ENCODE measurements at places on chromosomes 5 and 9. TPM values are rescaled to one million over a fixed set of nuclear protein-coding genes. Genes with fewer than 3 reads are reported as not detected.

- H3K4me1 ChIP-seq, result no peaks in the 10 kb centered on the region
- no peaks in the 10 kb centered on the region for H3K27me3 ChIP-seq
- no peak overlapping the region for H3K4me3 ChIP-seq
- no peak for DNase-seq
- no peak overlapping the region for H3K27ac ChIP-seq
- H3K36me3 ChIP-seq, result no peaks in the 10 kb centered on the region
Observed at GRCh38 chr9:129612123-129612522, 8.8 kb downstream of the C9orf50 start.

DNA sequence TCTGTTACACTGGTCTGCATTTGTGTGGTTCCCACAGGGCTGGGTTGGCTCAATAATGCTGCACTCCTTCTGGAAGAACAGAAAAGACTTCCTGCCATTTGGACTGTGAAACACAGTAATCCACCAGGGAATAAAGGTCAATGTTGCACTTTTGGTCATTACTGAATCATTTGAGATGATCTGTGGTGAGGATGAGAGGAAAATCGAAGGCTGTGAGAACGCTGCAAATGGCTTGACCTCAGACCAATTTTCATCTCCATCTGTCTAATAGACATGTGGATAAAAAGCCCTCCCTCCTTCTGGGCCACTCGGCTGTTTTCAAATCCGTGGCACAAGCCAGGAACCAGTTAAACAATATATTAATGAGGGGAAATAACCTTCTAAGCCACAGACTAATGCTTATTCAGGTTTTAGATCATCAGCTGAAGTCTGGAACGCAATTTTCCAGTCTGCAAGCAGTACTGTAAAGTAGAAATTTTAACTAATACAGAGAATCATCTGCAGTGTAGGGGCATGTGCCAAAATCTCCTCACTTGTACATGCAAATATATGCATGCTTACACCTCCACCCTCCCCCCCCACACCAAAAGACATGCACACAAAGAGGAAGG, 20.2 kb downstream of the TLE1 start:
- no peak overlapping the region for H3K4me3 ChIP-seq
- no peak for DNase-seq
- H3K4me1 ChIP-seq, result peaks cover 5% of the 10 kb centered on the region
- no peaks in the 10 kb centered on the region for H3K36me3 ChIP-seq

The PCDHA4 gene
- total RNA-seq, result 0.90 TPM

DNA sequence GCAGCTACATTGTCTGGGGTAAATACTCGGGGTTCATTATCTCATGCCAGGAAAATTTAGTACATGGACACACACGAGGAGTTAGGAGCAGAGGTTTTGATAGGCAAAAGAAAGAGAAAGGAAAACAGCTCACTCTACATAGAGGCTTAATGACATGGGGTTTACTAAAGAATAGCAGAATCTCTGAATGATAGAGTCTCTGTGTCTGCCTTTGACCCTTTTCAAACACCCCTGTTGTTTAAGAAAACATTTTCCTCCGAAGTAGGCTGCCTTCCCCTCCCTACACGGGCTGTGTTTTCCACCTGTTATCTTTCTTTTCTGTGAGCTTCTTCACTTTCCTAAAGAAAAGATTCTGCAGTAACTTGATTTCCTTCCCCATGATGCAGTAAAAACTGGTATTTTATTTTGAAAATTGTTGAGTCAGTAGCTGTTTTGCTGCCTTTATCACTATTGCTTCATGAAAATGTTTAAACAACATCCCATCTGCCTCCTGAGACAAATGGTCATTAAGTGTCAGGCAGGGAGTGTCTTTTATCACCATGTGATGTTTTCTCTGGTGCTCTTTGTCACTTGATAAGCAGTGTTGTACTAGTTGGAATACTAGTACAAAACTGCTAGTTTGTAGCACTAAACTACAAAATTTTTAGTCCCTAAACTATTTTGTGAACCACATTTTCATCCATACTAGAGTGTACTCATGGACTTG, 76.6 kb downstream of the PPIC start:
- DNase-seq, result no peak
- no peak overlapping the region for H3K27ac ChIP-seq
- no peaks in the 10 kb centered on the region for H3K4me1 ChIP-seq
- no peak overlapping the region for H3K4me3 ChIP-seq
- peaks cover 3% of the 10 kb centered on the region for H3K36me3 ChIP-seq

GRCh38 chr5:134100283-134101091, 14.0 kb upstream of the TCF7 start:
- DNase-seq, result peak; percentile 67
- H3K4me3 ChIP-seq, result no peak overlapping the region
- H3K36me3 ChIP-seq, result no peaks in the 10 kb centered on the region
- H3K27me3 ChIP-seq, result no peaks in the 10 kb centered on the region

The SPATA31D4 gene
- not detected for total RNA-seq

GRCh38 chr5:115543365-115544042, 1.1 kb downstream of the FEM1C start:
- no peaks in the 10 kb centered on the region for H3K36me3 ChIP-seq
- H3K27me3 ChIP-seq, result no peaks in the 10 kb centered on the region
- H3K4me3 ChIP-seq, result peak overlapping the region; percentile 99
- no peaks in the 10 kb centered on the region for H3K4me1 ChIP-seq

DNA sequence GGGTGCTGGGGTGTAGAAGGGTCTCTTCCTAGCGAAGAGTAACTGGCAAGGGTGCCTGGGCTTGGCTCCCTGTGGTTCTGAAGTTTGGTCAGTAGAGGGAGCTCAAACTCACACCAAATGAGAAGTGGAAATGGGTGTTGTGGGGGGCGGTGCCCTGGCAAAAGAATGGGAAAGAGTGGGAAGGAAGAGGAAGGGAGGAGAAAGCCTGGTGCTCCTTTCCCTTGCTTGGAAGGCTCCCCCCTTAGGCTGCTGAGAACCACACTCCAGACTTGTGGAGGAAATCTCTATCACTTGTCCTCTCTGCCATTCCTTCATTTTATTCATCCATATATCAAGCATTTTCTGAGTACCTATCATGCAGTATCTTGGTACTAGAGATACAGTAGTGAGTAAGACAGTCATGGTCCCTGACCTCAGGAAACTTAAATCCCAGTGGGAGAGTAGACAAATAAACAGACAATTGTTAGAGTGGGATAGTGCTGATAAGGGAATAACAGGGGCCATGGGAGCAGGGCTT, 13.0 kb downstream of the SLC4A9 start:
- H3K4me1 ChIP-seq, result no peaks in the 10 kb centered on the region
- H3K4me3 ChIP-seq, result no peak overlapping the region
- no peak overlapping the region for H3K27ac ChIP-seq
- DNase-seq, result peak; percentile 89

The SWI5 gene
- 12.2 TPM for total RNA-seq

DNA sequence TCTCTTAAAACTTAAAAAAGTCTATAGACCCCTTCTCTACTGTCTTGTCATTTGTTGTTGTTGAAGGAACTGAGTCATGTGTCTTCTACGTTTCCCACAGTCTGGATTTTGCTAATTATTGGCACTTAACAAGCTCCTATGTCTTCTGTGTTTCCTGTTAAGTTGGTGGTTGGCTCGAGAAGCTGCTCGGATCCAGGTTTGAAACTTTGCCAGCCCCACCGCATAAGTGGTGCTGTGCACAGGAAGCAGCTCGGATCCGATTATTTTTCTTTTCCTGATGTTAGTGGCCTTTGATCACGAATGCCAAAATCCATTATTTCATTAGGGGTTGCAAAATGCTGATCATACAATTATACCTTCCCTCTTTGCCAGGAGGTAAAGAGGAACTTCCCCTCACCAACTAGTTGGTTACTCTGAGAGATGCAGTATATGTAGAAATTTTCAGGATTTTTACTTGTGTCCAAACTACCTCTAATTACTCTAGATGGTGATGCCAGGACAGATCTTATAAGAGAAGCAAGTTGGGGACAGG, 186.5 kb downstream of the NSG2 start:
- no peaks in the 10 kb centered on the region for H3K36me3 ChIP-seq
- DNase-seq, result no peak
- no peak overlapping the region for H3K4me3 ChIP-seq

The ACOT12 gene
- total RNA-seq, result 0.18 TPM

DNA sequence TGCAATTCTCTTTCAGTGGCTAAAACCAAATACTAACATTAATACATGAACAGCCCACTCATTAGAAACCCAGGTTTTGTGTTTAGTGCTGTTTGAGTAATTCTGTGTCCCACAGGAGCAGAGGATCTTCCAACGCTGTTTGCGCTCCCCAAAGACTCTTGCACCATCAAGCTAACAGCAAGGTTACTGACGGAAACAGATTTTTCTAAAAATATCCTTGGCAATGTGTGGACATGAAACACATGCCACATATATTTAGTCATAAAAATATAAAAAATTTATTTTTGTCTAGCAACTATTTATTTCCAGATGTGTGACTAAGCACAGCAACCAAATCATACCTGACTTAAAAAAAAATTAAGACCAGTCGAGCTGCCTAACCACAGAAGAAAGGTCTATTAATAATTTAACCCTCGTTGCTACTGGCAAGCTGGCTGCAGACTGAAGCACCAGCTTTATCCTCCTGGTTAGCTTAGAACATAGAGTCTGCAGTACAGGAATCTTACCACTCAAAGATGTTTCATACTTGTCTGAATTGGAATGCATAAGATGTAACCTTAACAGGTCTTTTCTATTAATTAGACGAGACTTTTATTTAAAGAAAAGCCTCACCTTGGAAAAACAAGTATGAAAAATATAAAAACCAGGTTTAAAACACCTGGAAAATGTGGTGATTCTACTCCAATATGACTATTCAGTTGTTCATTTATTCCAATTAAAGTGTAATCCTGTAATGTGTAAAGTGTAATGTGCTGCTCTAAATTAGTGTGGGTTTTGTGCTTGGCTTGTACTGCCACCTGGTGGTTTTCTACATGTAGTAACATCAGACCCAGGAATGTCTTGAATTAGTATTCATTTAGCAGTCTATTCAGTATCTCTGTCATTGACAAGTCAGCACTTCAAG, 272.5 kb downstream of the EPB41L4A start:
- H3K36me3 ChIP-seq, result no peaks in the 10 kb centered on the region
- H3K4me3 ChIP-seq, result no peak overlapping the region
- no peak for DNase-seq
- no peak overlapping the region for H3K27ac ChIP-seq

The MEIKIN gene
- 3.4 TPM for total RNA-seq

The PPP3R2 gene
- not detected for total RNA-seq

The FGF1 gene
- total RNA-seq, result 24.4 TPM

The CDKN2B gene
- 4.8 TPM for total RNA-seq

- H3K27me3 ChIP-seq, result no peaks in the 10 kb centered on the region
- DNase-seq, result no peak
- H3K27ac ChIP-seq, result peak overlapping the region; percentile 60
- no peak overlapping the region for H3K4me3 ChIP-seq
Observed at GRCh38 chr5:55604611-55605067, 69.9 kb upstream of the PLPP1 start.

- no peak overlapping the region for H3K27ac ChIP-seq
- H3K4me3 ChIP-seq, result no peak overlapping the region
- no peak for DNase-seq
- H3K36me3 ChIP-seq, result no peaks in the 10 kb centered on the region
- H3K4me1 ChIP-seq, result no peaks in the 10 kb centered on the region
- H3K27me3 ChIP-seq, result no peaks in the 10 kb centered on the region
Observed at GRCh38 chr5:79392776-79393175, 121.2 kb downstream of the HOMER1 start.

The PCSK1 gene
- total RNA-seq, result 1.8 TPM
